ENCODE measurements at places on chromosomes 4 and X. TPM values are rescaled to one million over a fixed set of nuclear protein-coding genes. Genes with fewer than 3 reads are reported as not detected.

The PUDP gene
- 27.1 TPM for total RNA-seq

The POU3F4 gene
- total RNA-seq = not detected

The TMSB15B gene
- 0.60 TPM for total RNA-seq

The CXCL8 gene
- total RNA-seq = 0.30 TPM

The SOWAHD gene
- total RNA-seq = 0.33 TPM

The HS6ST2 gene
- 0.19 TPM for total RNA-seq

The CPE gene
- 43.2 TPM for total RNA-seq

The SSX2 gene
- not detected for total RNA-seq

The TBX22 gene
- total RNA-seq = not detected

The RAB41 gene
- total RNA-seq = not detected

The IRS4 gene
- not detected for total RNA-seq

The BRS3 gene
- not detected for total RNA-seq

The DTHD1 gene
- not detected for total RNA-seq

The MAOA gene
- total RNA-seq = 113 TPM

The DGKK gene
- not detected for total RNA-seq

The SRPX gene
- total RNA-seq = 55.9 TPM

The USP17L10 gene
- total RNA-seq = not detected

The TCP11X2 gene
- not detected for total RNA-seq

The FOXP3 gene
- total RNA-seq = not detected

The MBTPS2 gene
- 9.4 TPM for total RNA-seq

The USP27X gene
- total RNA-seq = 1.8 TPM

The BMX gene
- total RNA-seq = 3.3 TPM

The MTMR8 gene
- total RNA-seq = 0.44 TPM

The SPARCL1 gene
- total RNA-seq = 292 TPM

The ETDC gene
- total RNA-seq = not detected

The SMIM31 gene
- total RNA-seq = not detected

The NKX6-1 gene
- not detected for total RNA-seq

The P2RY8 gene
- 1.9 TPM for total RNA-seq

The MAGEA8 gene
- not detected for total RNA-seq

The SMR3B gene
- total RNA-seq = not detected

The LAMP2 gene
- total RNA-seq = 54.7 TPM

The PRR32 gene
- total RNA-seq = not detected

The AFP gene
- not detected for total RNA-seq

The RADX gene
- total RNA-seq = 2.3 TPM

The TLR7 gene
- total RNA-seq = 0.69 TPM

The RGS12 gene
- 13.4 TPM for total RNA-seq

The MTTP gene
- 3.7 TPM for total RNA-seq

The KLHL5 gene
- 11.2 TPM for total RNA-seq

The RHOXF2B gene
- total RNA-seq = not detected

The RBM3 gene
- total RNA-seq = 121 TPM

The RBPJ gene
- total RNA-seq = 36.5 TPM

The LNX1 gene
- 9.5 TPM for total RNA-seq

The AR gene
- 18.4 TPM for total RNA-seq

The MEPE gene
- not detected for total RNA-seq

The TEC gene
- total RNA-seq = 1.9 TPM

The GABRE gene
- total RNA-seq = 31.3 TPM

Data from left ventricle myocardium inferior (tissue), 1 donor.